ENCODE measurements at places on chromosomes 1 and 21. TPM values are rescaled to one million over a fixed set of nuclear protein-coding genes. Genes with fewer than 3 reads are reported as not detected.

GRCh38 chr1:198986036-198986435, 347.2 kb downstream of the PTPRC start:
- no peak for DNase-seq

GRCh38 chr1:91798740-91799139, 87.2 kb downstream of the TGFBR3 start:
- no peak for DNase-seq

DNA sequence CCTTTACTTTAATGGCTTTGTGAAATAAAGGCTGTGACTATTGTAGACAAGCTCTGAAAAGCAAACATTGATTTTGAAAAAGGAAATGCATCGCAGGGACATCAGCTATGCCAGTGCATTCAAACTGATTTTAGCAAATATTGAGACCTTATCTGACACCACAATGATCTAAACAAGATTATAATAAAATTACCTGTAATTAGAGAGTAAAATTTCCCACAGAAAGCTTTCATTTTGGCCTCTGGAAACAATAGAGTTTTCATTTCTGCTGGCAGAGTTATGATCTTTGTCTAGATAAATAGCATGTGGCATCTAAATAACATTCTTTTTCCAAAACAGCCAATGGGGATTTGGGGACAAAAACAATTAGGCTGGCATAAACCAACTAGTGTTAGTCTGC, 650.4 kb upstream of the PRMT6 start:
- no peak for DNase-seq

DNA sequence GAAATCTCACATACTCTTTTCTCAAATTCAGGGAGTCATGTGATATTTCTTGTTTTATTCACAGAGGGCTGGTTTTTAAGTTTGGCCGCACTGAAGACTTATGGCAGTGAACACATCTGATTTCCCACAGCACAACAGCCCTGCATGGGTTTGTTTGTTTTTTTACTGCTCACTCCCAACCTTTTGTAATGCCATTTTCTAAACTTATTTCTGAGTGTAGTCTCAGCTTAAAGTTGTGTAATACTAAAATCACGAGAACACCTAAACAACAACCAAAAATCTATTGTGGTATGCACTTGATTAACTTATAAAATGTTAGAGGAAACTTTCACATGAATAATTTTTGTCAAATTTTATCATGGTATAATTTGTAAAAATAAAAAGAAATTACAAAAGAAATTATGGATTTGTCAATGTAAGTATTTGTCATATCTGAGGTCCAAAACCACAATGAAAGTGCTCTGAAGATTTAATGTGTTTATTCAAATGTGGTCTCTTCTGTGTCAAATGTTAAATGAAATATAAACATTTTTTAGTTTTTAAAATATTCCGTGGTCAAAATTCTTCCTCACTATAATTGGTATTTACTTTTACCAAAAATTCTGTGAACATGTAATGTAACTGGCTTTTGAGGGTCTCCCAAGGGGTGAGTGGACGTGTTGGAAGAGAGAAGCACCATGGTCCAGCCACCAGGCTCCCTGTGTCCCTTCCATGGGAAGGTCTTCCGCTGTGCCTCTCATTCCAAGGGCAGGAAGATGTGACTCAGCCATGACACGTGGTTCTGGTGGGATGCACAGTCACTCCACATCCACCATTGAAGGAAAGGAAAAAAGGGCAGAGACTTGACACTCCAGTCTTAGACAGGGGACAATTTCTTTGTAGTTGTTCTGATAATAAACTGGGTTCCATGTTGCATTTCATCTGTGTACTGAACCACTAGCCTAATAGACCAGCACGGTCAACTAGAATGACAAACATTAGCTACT, 22.8 kb downstream of the TMEM50A start:
- no peak for DNase-seq

GRCh38 chr1:152013664-152014237, 20.1 kb upstream of the S100A10 start:
- DNase-seq = peak; percentile 12

DNA sequence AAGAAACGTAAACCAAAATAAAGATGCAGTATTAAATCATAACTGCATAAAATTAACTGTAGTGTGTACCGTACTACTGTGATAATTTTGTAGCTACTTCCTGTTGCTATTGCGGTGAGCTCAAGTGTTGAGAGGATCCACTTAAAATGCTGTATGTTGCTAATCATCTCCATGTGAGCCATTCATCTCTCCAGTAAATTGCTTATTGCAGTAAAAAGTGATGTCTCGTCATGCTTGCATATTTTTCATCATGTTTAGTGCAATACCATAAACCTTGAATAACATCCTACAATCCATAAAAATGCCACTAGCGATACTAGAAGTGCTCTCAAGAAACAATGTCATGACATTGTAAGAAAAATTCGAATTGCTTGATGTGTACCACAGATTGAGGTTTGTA, 66.3 kb downstream of the RAVER2 start:
- no peak for DNase-seq

- no peak for DNase-seq
Observed at GRCh38 chr1:116820369-116820768, 66.1 kb downstream of the CD2 start.

GRCh38 chr1:154453161-154453560, 48.0 kb downstream of the IL6R start:
- DNase-seq = no peak

- no peak for DNase-seq
Observed at GRCh38 chr1:203072911-203073310, 12.9 kb downstream of the MYOG start.

GRCh38 chr1:1858382-1859086, 32.4 kb downstream of the GNB1 start:
- no peak for DNase-seq

Gene KRTAP21-2
- not detected for total RNA-seq

Gene OR2L8
- total RNA-seq = not detected
